ENCODE measurements at places on chromosomes 1 and 21.

DNA sequence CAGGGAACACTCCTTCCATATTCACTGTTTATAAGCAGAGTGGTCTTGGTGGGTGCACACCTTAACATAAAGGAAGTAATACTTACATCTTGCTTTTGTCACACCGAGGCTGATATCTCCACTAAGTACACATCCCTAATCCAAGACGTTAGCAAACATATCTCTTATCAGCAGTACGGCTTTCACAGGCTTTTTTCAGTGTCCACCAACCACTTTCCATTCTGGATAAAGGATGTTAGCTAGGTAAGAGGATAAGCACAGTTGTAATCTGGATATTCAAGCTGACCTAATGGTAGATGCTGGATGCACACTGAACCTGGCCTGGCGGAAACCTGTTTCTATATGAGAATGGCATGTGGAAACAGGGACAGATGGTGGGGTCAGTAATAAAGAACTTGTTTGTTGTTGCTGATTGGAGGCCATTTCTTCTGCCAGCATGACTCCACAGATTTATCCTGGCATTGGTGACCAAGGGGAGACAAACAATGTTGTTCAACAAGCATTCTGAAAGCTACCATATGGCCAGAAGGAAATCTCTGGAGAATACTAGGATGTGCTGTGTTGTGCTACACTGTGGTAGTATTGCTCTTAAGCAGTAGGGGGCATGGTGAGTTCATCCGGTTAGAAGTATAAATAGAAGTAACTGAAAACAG lies 416.4 kb downstream of the PTBP2 start:
- DNase-seq, result no peak

DNA sequence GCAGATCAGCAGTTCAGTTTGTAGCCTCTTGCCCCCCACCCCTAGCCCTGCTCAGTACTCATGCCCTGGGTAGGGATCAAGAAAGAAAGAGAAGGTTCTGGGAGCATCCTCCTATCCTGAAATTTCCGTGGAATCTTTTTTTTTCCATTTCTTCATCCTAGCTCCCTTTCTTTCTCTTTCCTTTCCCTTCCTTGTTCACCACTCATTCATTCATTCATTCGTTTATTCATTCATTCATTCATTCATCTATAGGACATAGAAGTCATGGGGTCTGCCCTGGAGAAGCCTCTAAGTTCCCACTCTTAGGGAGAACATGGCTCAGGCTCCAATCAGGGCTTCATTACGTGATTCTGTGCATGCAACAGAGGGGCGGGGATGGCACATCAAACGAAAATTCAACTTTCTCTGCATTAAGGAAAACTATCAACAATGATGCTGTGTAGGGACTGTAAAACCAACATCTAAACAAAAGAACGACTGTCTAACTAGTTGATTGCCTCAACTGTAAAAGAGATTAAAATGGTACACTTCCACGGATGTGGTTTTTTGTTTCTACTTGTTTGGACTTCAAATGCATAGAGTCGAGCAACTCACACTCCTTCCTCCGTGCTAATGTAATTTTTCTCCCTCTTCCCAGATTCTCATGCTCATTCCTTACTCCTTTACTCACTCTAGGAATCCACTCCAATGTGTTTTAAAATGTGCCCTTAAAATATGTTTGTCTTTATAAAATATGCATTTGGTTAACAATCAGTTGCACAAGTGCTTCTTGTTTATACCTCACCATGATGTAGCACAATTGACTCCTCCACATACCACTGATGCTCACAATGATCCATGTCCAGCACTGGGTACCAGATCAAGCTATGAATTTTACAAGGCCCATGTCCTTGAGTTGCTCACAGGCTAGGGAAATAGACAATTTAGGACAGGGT lies 101.2 kb upstream of the SLC2A1 start:
- no peak for DNase-seq

- DNase-seq, result no peak
Observed at GRCh38 chr1:19484798-19485361, 459 bp downstream of the CAPZB start.

DNA sequence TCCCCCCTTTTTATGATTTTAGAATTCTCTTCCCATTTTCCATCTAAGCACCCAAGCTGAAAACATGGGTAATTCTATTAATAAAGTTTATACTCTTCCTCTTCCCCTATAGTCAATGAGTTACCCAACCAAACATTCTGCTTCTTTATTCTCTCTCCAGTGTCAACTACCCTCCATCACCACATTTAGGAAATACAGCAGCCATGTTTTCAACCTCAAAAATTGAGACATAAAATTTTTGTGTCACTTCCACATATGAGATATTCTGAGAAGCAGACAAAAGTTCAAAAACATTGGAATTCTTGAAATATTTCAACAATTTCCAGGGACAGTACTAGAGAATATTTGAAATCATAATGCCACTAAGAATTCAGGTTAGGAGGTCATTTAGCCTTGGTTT lies 64.8 kb upstream of the ATP1A1 start:
- no peak for DNase-seq

GRCh38 chr21:15222707-15223106 lies 157.9 kb upstream of the NRIP1 start:
- DNase-seq, result no peak

- no peak for DNase-seq
Observed at GRCh38 chr1:247054992-247055415, 23.6 kb downstream of the ZNF670 start.

GRCh38 chr21:40276001-40276400 lies 408.8 kb downstream of the PCP4 start:
- no peak for DNase-seq
